ENCODE measurements at places on chromosomes 1 and 21.

DNA sequence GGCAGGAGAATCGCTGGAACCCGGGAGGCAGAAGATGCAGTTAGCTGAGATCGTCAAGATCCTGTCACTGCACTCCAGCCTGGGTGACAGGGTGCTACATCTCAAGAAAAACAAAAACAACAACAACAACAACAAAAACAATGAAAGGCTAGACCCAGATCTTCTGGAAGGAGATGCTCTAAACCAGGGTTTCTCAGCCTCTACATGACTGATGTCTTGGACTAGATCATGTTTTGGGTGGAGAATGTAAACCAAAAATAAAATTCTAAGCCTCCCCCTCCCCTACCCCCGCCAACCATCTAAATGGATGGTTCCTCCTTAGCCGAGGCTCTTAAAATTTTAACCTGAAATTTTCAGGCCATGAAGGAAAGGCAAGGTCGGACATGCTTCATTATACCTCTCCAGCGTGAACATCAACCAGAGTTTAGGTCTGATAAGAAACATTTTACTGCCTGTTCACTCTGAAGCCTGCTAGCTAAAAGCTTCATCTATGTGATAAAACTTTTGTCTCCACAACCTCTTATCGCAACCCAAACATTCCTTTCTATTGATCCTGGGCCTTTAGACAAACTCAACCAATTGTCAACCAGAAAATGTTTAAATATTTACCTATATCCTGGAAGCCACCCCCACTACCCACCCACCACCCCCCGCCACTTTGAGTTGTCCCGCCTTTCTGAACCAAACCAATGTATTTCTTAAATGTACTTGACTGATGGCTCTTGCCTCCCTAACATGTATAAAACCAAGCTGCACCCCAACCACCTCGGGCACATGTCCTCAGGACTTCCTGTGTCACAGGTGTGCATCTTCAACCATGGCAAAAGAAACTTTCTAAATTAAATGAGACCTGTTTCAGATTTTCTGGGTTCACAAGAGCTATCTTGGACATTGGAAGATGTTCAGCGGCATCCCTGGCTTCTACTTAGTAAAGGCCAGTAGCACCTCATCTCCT, 1.9 kb upstream of the CAPN2 start:
- no peak for DNase-seq

DNA sequence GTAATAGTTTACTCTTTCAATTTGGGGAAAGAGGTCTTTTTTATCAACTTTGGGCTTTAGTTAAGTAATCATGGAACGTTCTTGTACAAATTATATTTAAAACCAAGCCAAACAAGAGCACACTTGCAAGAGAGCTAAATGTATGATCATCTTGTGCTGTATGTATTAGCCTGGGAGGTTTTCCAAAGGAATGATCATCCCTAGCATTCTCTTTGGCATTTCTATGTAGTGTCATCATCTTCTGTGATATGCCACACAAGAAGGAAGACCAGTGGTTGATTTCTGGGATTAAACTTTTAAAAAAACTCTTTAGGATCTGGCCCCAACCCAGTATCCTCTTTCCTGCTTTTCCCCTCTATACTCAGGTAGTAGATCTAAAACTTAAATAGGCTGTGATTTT, 38.4 kb upstream of the KCNQ4 start:
- no peak for DNase-seq

DNA sequence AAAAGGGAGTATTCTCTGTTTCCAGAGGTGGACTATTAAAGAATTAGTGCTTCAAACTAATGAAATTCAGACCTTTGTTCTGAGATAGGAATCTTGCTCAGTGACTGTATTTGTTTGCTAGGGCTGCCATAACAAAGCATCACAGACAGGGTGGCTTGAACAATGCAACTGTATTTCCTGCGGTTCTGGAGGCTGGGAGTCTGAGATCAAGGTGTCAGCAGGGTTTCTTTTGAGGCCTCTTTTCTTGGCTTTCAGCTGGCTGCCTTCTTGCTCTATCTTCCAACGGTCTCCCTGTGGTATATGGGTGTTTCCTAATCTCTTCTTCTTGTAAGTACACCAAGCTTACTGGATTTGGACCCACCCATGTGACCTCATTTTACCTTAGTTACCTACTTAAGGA, 264.6 kb upstream of the PROX1 start:
- DNase-seq: no peak

- DNase-seq: no peak
Measured at GRCh38 chr1:244826712-244827111, 8.7 kb upstream of the COX20 start.

GRCh38 chr21:33444499-33444898, 35.3 kb downstream of the TMEM50B start:
- DNase-seq: no peak
